AG08396 (cell line): ENCODE measurements at places on chromosomes 7 and 10.

DNA sequence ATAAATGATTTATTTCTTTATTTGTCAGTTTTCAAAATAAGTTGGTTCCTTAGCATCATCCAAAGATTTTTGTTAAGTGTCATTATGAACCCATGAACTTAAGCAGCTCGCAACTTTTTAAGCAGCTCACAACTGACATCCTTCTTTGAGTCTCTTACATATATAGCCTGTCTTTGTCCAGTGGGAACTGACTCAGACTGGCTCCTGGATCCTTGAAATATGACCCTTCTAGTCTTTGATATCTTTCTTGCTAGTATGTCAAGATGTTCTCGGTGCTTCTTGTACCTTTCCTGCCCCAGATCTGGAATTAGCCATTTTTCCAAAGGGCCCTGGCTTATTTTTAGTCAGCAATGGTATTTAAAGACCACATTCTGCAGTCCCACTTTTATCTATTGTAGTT is 53.9 kb upstream of the ARID5B start:
- no peak for DNase-seq

DNA sequence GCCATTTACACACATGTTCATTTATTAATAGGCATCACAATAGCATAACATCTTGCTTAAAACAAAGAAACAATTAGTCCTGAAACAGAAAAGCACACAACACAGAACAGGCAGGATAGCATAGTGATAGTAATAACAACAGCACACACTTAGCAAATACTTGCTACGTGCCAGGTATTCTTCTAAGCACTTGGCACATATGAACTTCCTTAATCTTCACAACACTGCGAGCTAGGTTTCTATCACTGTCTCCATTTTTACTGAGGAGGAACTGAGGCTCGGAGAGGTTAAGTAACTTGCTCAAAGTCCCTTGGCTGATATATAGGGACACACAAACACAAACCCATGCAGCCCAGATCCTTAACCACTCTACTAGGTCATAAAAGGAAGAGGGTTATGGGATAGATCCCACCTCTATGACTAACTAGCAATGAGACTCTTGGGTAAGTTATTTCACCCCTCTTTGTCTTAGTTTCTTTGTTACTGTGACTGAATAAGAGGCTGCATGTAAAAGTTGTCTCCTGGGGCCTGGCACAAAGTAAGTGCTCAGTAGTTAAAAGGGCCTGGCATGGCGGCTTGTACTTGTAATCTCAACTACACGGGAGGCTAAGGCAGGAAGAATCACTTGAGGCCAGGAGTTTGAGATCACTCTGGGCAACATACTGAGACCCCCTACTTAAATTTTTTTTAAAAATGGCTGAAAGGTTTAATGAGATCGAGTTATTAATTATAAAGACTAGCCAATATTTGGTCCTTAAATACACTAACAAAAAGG is 181.0 kb upstream of the RHOBTB1 start:
- DNase-seq, result no peak

DNA sequence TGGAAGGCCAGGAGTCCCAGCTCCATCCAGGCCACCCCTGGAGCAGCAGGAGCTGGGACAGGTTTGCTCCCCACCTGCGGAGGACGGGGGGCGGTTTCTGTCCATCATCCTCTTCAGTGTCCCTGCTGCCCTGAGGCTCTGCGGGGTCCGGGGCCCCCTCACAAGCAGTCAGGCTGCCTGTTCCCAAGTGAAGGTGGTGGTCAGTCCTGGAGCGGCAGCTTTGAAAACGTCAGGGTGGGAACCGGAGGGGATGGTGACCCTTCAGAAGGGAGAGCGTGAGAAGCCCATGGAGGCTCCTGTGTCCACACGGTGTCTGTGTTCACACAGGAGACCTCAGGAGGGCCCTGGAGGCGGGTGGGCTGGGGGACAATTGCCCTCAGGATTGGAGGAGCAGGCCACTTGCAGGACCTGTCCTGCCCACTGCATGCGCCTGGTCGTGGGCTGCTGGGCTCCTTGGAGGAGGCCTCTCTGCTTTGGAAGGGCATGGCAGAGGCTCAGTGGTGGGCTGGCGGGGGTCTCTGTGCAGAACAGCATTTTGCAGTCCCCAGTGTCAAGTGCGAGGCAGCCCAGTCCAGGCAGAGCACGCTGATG is 49.3 kb upstream of the INPP5A start:
- DNase-seq, result no peak

DNA sequence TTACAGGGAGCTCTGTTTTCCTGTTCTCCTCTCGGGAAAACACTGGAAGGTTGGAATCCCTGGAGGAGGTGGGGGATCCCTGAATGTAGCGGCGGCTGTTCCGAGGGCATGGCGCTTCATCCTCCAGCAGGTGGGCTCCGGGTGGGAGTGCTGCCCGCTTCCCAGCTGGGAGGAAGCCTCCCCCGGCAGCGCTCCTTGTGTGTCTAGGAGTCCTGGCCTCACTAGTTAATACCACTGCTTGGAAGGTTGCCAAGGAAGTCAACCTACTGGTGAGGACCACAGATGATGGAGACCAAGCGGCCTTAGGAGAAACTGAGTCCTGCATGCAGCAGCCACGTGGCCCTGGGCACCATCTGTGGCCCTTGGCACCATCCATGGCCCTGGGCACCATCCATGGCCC is 151.9 kb upstream of the PFKP start:
- no peak for DNase-seq
